NCI-H446 (cell line): ENCODE measurements at places on chromosomes 2 and 18.

GRCh38 chr2:39593439-39594393 lies 72.0 kb upstream of the TMEM178A start:
- peak; percentile 72 for DNase-seq

DNA sequence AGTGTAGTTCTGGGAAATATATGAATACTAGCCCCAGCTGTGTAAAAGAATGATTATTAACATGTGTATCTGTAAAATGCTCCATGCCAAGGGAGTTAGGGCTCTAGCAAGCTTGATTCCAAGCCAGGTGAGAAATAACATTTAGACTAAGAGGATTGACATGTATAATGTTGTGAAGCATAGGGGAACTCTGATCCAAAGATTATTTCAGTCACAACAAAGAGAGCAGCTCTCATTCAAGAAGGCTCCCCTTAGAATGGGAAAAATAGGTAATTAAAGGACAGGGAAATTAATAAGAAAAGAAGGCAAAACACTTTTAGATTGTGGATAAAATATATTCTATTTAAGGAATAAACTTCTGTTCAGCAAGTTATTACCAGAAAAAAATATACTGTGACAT lies 347.3 kb upstream of the CDH7 start:
- no peak for DNase-seq

DNA sequence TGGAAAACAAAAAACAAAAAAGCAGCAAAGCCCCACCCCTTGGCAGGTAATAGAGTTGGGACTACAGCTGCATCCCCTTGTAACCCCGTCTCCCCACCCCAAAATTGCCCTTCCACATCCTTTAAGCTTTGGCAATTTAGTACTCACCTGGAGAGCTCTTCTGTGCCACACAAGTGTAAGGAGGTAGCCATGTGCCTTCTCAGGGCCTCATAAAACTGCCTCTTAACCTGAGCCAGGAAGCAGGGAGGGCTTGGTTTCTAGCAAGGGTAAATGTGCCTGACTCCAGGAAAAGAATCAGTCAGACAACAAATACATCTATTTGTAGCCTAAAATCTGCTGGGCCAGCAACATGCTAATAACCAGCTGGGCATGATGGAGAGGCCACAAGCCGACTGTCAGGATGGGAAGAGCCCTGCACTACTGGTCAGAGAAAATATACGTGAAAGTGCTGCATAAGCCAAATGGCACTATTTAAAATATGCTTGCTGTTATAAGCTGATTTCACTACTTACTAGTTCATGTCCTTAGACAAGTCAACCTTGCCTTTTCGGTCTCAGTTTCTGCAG lies 46.3 kb downstream of the NOP58 start:
- no peak for DNase-seq

DNA sequence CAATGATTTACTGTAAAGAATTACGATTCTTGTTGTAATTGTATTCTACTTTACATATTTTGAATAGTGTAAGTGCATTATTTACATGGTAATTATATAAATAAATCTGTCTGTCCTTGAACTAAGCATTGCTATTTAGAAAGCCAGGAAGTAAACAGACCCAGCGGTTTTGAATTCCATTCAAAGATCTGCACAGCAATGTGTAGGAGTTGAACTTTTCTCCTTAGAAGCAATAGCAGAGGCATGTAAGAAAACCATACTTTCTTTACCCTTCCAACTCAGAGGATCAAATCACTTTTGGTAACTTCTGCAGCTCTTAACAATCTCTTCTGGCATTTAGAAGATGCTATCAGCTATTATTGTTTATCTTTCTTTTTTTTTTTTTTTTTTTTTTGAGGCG lies 109.2 kb upstream of the VRK2 start:
- DNase-seq = no peak

DNA sequence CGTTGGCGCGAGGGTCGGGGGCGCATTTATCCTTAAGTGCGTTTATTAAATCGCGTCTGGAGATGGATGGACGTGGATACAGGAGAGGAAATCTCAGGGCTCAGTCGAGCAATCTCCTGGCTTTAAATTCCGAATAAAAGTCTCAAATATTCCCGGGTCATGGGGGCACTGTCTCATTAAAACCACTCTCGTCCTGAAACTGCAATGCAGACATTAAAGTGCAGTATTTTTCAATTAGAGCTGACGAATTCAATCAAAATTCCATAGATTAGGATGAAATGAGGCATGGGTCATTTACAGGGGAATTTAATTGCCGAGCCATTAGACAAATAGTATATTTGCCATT lies 10.7 kb upstream of the GBX2 start:
- no peak for DNase-seq

DNA sequence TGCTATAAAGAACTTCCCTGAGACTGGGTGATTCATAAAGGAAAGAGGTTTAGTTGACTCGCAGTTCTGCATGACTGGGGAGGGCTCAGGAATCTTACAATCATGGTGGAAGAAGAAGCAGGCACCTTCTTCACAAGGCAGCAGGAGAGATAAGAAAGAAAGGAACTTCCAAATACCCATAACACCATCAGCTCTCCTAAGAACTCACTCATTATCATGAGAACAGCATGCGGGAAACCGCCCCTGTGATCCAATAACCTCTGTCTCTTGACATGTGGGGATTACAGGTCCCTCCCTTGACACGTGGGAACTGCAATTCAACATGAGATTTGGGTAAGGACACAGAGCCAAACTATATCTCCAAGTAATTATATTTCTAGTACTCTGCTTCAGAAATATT lies 163.8 kb upstream of the CDH20 start:
- DNase-seq = no peak

- no peak for DNase-seq
Observed at GRCh38 chr2:30272761-30273573, 41.6 kb downstream of the LBH start.

DNA sequence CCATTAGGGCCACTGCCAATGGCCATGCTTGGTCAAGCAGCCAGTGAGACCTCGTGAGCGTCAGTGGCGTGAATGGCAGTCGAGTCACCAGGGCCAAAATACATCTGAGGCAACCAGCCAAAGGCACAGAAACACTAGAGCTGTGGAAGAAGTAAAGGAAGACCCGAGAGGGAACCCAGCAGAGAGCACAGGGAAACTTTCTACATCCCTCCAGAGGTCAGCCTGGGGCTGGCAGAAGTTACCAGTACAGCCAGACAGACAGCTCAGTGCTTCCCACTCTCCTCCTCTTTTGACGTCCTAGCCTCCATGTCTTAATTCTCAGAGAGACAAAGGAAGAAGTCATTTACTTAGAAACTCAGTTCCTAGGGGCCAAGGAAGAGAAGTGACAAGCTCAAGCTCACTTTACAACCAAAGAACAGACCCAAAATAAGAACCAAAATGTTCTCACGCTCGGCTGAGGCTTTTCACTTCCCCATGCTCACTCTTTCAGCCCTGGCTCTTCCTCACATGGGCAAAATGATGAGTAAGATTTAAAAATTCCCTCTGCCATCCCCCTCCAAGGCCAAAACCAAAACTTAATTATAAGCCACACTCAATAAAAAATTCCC lies 8.7 kb downstream of the CYRIA start:
- DNase-seq = no peak

DNA sequence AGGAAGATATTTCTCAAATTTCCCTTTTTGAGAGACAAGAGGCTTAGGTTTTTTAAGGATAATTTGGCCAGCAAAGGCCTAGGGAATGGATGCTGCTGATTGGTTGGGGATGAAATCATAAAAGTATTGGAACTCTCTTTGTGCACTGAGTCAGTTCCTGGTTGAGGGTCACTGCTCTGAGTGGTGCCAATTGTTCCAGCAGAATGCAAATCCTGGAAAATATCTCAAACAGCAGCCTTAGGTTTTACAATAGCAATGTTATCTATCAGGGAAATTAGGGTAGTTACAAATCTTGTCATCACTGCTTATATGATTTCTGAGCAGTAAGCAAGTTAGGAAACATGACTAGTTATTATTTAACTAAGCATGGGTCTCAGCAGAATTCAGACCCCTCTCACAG lies 96.2 kb downstream of the RAD51AP2 start:
- DNase-seq = no peak

- no peak for DNase-seq
Observed at GRCh38 chr2:101356521-101356920, 30.8 kb downstream of the CREG2 start.

DNA sequence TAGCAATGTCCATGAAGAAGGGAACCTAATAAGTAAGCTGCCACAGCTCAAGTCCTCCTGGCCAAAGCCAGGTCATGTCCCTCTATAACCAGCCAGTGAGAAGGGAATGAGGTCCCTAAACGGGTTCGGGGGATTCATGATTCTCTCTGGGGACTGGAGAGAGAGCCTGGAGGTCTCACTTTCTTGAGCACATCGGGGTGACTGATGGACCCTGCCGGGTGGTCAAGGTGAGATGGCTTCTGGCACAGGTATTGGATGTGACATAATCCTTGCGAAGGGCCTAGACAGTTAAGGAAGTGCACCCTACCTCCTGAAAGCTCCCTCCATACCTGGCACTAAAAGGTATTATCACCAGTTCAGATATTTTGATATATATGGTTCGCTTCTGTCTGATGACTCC lies 45.7 kb downstream of the HRH4 start:
- no peak for DNase-seq

DNA sequence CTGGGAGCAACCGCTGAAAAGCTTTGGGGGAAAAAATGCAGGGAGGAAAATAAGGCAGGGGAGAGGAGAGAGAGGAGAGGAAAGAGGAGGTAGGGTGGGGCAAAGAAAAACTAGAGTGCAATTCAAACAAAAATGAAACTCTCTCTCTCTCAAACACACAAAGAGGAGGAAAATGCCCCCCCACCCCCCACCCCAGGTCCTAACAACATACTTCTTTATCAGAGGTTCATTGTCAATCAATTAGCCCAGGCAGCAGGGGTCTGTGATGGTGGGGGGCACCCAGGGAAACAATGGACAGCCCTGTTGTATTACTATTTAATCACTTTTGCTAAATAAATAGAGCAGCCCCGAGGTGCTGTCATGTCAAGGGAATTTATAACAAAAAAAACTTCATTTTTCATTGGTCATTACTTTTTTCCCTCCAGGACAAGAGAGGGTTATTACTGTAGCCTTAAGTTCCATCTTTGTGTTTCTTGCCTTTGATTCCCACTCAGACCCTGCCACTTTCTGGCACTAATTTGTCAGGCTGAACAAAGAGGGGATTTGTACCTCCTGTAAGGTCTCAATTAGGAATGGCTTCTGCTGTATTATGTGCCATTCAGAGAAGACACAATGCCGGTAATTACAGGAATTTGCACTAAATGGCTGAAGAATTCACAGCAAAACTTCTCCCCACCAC lies 55.0 kb downstream of the PLEKHM3 start:
- DNase-seq = no peak

- no peak for DNase-seq
Observed at GRCh38 chr2:223832241-223832903, 5.0 kb downstream of the AP1S3 start.

DNA sequence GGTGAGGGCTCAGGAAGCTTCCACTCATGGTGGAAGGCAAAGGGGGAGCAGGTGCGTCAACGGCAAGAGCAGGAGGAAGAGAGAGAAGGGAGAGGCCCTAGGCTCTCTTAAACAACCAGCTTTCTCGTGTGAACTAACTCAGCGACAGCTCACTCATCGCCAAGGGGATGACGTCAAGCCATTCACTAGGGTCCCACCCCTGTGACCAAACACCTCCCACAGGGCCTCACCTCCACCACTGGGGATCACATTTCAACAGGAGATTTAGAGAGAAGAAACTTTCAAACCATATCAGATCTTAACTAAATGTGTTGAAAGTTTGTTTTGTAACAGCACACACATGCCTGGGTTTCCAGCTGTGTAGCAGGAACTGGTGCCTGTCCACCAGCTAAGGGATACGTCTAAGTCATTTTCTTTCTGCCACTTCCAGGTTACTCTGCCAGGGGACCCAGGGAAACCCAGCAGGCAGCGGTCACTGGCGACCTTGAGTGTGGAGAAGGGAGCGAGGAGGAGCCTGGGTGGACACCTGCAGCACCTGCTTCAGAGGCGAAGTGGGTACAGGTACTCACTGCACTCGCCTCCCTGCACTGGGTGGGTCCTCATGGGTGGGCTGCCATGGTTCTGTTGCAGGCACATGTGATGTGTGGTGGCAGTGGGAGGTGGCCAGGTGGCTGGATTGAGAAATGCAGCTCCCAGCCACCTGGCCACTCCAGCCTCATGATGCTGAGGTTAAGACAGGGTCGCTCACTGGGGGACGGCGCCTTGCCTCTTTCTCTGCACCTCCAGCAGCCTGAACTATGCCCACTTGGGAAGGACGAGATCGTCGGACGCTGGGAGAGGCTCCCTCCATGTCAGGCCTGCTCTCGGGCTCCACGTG lies 8.4 kb upstream of the GPC1 start:
- no peak for DNase-seq

- DNase-seq = no peak
Observed at GRCh38 chr18:13502585-13502984, 223.8 kb downstream of the FAM210A start.
